Uterine smooth muscle cell (primary cell): ENCODE measurements at places on chromosomes 4 and X. TPM values are rescaled to one million over a fixed set of nuclear protein-coding genes. Genes with fewer than 3 reads are reported as not detected.

Gene NAT8L
- total RNA-seq: under 0.01 and 0.12 TPM in 2 replicates

Gene MAOB
- 0.37 and 0.66 TPM in 2 replicates for total RNA-seq

Gene PORCN
- 4.3 and 5.2 TPM in 2 replicates for total RNA-seq

Gene WDFY3
- 74.5 and 89.0 TPM in 2 replicates for total RNA-seq

Gene SEPSECS
- total RNA-seq: 8.2 and 8.5 TPM in 2 replicates

Gene CDX4
- total RNA-seq: not detected in 2 replicates

Gene MAGEA8
- not detected in 2 replicates for total RNA-seq

Gene CHIC2
- 43.9 and 50.0 TPM in 2 replicates for total RNA-seq

Gene LRIT3
- total RNA-seq: under 0.01 and 0.11 TPM in 2 replicates

Gene XAGE1A
- not detected in 2 replicates for total RNA-seq

Gene TMEM31
- total RNA-seq: not detected in 2 replicates

Gene CBR4
- 19.5 and 21.8 TPM in 2 replicates for total RNA-seq

Gene TMLHE
- 18.0 TPM in 2 replicates for total RNA-seq

Gene CT47B1
- not detected in 2 replicates for total RNA-seq

Gene ARHGAP24
- total RNA-seq: 48.9 and 49.9 TPM in 2 replicates

Gene TACR3
- under 0.01 and 0.22 TPM in 2 replicates for total RNA-seq

Gene PAGE2B
- not detected in 2 replicates for total RNA-seq

Gene MFAP3L
- total RNA-seq: 0.55 and 2.6 TPM in 2 replicates

Gene DUX4
- not detected in 2 replicates for total RNA-seq

Gene MND1
- 8.4 and 19.5 TPM in 2 replicates for total RNA-seq

Gene HPGD
- total RNA-seq: 1.5 and 9.8 TPM in 2 replicates

Gene NLGN3
- total RNA-seq: under 0.01 and 0.12 TPM in 2 replicates

Gene PSAPL1
- total RNA-seq: not detected in 2 replicates

Gene FAM47E
- under 0.01 and 0.37 TPM in 2 replicates for total RNA-seq

Gene GPRASP2
- total RNA-seq: 41.1 and 42.2 TPM in 2 replicates

Gene TMPRSS11B
- not detected in 2 replicates for total RNA-seq

Gene CPE
- 1.00 and 1.3 TPM in 2 replicates for total RNA-seq

Gene LONRF3
- total RNA-seq: 0.44 and 1.00 TPM in 2 replicates

Gene NWD2
- not detected in 2 replicates for total RNA-seq

Gene EGF
- 1.3 and 1.9 TPM in 2 replicates for total RNA-seq

Gene CENPVL2
- not detected in 2 replicates for total RNA-seq
